ENCODE measurements at places on chromosomes 11 and 22.

DNA sequence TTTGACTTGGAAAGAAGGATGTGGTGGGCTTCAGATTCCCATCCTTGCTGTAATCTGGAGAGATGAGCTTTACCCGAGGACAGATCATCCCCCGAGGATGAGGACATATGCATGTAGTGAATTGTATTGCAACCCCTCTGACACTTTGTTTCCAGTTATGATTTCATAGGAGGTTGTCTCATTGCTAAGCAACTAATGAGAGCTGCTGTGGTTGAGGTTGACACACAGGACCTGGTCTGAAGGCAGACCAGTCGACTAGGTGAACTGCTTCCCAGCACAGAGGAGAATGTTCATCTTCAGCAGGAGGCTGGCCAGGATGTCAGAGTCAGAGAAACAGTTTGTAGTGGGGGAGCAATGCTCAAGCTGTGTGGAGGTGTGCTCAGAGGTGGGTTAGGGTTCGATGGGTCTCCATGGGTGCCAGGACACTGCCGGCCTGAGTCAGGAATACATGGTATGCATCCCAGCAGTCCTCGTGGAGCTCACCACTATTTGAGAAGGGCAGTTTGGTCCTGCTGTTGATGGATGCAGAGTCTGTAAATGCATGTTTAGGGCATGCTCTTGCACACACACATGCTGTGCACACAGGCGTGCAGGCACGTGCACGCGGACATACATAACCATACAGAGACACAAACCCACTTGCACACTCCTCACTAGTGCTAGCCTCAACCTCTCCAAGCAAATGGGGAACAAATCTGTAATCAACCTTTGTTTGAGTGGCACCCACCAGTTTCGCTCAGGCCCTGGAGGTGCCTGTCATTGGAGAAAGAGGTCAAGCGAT, 153.7 kb downstream of the TBC1D22A start:
- no peak for DNase-seq

- no peak for DNase-seq
Observed at GRCh38 chr22:50171965-50172421, 1.5 kb downstream of the PANX2 start.

DNA sequence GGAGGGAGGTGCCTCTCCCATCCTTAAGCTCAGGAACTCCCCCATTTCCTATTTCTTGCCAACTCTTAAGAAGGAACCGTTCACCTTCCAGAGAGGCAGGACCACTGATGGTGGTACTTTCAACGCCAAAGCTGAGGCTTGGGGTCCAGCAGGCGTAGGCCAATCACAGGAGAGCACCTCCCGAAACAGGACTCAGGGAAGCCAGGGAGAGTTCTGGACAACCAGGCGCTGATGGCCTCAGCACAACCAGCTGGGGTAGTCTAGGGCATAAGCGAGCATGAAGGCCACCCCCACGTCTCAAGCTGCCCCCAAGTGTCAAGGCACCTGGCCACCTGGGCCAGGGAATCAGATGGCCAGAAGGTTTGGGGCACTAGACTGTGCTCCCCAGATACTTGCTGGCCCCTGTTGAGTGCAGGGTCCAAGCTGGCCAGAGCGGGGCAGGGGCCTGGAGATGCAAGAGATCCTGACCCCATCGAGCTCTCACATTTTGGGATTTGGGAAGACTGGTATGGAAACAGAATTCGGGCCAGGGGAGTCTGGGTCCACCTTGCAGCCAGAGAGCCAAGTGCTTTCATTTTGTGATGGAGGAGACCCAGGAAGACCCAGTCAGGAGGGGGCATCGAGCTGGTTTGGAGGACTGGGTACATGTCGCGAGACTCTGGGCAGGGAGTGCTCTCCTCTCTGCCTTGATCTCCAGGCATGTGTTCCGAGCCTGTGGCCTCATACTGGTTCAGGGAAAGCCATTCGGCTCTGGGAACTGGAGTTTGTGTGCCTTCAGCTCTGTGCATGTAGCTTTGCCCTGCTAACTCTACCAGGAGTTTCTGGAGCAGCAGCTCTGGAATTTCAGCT, 926 bp downstream of the CD6 start:
- DNase-seq: no peak

DNA sequence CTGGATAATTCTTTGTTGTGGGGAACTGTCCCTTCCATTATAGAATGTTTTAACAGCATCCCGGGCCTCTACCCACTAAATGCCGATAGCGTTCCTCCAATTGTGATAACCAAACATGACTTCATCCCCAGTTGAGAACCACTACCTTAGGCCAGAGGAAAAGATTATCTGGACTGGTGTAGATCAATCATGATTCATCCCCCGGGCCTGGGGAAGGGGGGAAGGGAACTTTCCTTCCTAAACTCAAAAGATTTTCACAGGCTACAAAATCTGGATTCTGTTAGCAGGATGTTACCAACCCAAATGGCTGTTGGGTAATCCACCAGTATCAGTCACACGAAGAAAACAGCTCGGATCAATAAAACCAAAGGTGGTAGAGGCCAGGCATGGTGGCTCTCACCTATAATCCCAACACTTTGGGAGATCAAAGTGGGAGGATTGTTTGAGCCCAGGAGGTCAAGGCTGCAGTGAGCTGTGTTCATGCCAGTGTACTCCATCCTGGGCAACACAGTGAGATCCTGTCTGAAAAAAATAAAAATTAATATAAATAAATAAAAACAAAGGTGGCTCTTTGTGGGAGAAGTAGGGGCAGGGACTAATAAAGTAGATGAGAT, 10.1 kb downstream of the CTR9 start:
- DNase-seq: no peak

- peak; percentile 33 for DNase-seq
Observed at GRCh38 chr11:19713196-19714021, 772 bp downstream of the NAV2 start.

- DNase-seq: no peak
Observed at GRCh38 chr11:46889251-46889650, 29.1 kb downstream of the LRP4 start.

DNA sequence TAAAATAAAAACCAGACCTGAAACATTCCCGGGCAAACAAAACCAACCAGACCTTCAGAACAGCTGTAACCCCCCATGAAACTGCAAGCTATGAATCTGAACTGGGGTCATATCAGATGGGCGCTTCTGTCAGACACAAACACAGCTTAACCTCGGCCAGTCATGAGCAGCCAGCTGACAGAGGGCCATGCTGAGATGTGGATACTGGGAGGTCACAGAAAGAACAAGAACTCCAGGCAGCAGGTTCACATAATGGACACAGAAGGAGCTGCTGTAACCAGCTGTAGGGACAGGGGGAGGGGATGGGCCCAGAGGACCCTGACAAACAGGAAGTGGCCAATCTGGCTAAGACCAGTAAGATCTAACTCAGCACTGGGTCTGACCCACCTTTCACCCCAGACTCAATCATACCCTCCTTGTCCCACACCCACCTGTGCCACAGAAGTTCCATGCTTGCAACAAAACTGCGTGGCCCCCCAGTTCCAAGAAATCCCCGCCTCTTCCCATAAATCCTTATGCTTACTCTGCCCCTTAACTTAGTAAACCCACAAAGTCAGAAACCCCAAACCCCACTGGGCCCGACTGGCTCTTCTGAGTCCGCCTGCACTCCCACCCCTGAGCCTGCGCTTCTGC, 4.0 kb downstream of the APOL4 start:
- DNase-seq: peak; percentile 17

DNA sequence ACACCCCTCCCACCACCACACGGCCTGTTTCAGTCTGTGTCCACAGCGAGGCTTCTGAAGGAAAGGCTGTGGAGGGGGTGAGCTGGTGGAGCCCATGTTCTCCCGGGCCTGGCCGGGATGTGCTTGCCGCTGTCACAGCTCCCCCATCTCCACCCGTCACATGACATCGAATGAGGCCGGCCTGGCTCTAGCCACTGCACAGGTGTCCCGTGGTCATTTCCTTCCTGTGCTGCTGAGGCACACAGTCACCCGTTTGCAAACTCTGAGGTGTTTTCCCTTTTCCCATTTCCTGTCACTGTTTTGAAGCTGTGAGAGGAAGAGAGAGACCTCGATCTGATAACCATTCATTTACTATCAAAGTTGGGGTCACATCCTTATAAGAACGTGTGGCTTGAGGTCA, 55.7 kb upstream of the CLDN5 start:
- DNase-seq: no peak

DNA sequence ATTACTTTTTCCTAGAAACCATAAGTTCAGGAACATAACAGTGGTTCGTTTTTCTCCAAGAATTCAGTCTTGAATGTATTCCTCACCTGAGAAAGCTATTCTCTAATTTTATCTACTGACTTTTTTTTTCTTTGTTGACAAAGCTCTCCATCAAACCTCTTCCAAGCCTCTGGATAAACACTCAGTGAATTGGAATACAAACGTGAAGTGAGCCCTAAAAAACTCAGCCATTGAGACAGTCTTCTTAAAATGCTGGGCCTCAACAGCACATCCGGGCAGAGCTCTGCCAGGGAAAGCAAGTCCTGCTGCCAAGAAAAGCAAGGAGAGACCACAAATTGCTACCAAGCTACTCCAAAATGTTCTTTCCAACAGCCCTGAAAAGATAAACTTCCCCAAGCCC, 7.7 kb upstream of the SLC1A2 start:
- no peak for DNase-seq

- no peak for DNase-seq
Observed at GRCh38 chr11:44379141-44380008, 69.4 kb upstream of the ALX4 start.

DNA sequence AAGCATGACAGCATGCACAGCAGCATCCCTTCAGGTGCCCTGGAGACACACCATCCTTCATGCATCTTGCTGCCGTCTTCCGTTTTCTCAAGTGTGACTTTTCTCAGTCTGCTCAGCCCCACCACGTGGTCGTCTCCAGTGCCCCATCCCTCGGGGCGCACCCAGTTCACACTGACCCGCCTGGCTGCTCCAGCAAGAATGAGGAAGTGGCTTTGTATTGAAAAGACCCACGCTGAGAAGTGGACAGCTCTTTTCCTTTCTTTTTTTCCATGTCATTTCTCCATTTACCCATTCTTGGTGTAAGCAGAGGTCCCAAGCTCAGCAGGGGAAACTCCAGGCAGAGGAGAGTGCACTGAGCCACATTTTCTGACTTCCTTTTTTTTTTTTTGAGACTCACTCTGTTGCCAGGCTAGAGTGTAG, 14.5 kb downstream of the SERPINH1 start:
- DNase-seq: peak; percentile 95

DNA sequence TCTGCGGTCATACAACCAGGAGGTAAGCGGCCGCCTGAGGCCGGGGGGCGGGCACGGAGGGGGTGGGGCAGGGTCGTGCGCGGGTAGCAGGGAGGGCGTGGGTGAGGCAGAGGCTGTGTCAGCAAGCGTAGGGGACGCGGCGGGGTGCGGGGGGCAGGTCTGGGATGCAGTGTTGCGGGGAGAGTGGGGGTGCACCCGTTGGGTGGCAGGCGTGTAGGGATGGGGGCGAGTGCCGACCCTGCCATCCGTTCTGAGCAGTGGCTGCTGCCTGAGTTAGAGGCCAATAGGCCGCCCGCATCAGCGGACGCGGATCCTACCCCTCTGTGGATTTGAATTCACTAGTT, 1.4 kb downstream of the RIC8A start:
- DNase-seq: no peak

DNA sequence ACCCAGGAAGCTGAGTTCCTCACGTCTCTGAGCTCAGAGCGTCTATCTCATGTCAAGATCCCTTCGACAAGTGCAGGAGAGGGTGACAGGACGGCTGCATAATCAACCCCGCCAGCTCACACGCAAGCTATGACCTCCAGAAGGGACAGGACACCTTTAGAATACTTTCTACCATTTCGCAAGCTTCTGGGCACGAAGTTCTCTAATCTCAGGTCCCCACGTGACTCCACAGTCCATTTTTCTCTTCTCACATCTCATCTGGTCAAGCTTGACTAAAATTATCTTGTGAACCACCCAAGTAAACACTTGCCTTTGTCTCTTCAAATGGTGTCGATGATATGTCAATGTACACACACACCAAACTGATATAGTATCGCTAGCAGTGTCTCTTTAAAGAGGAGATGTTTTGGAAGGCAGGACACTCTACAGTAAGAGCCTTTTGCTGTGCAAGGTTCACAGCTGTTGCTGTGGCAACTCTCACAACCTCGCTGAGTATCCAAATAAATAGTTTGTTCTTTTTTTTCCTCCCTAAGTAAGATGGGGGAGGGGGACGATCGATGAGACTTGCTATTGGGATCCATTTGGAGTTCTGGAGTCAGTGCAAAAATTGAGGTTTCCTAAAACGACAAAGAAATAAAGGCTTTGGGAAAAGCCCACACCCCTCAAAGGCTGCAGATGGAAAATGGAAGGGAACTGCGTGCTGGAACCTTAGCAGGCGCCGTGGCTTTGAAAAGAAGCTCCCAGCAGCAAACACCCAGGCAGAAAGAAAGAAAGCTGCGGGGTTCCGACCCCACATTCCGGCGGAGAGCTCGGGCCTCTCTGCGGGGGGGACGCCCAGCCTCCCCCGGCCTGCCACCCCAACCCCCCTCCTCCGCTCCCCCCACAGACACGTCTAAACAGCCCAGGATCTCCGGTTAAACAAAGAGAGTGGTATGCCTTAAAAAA, 215.4 kb upstream of the UBASH3B start:
- DNase-seq: peak; percentile 4

- DNase-seq: peak; percentile 81
Observed at GRCh38 chr11:118224511-118225188, at the start of gene JAML. JAML (minus strand) TSS chr11:118225011; CDS start chr11:118214866, 10,145 bp downstream.

GRCh38 chr11:77828926-77829325, 8.0 kb downstream of the AAMDC start:
- DNase-seq: no peak

GRCh38 chr11:71163371-71163770, 89.0 kb downstream of the SHANK2 start:
- DNase-seq: no peak

GRCh38 chr11:130310622-130311021, 4.1 kb downstream of the ZBTB44 start:
- no peak for DNase-seq

DNA sequence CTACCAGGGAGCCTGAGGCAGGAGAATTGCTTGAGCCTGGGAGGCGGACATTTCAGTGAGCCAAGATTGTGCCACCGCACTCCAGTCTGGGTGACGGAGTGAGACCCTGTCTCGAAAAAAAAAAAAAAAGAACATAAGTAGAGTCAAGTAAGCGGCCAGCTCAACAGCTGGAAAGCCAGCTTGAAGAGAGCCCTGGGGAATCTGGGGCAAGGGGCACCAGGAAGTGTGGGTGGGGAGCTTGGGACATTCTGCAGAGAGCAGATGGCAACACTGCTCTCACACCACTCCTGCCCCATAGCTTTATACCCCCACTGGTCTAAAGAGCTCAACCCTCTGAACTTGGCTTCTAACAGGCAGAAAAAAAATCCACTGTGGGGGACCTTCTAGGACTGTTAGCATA, 505.6 kb downstream of the BUD13 start:
- no peak for DNase-seq

GRCh38 chr22:43031617-43032016, 16.7 kb upstream of the PACSIN2 start:
- no peak for DNase-seq

- DNase-seq: peak; percentile 72
Observed at GRCh38 chr11:130894322-130895025, 21.8 kb downstream of the SNX19 start.

All from suppressor macrophage (primary cell).